HuH-7 (cell line): ENCODE measurements at places on chromosomes 4 and X.

DNA sequence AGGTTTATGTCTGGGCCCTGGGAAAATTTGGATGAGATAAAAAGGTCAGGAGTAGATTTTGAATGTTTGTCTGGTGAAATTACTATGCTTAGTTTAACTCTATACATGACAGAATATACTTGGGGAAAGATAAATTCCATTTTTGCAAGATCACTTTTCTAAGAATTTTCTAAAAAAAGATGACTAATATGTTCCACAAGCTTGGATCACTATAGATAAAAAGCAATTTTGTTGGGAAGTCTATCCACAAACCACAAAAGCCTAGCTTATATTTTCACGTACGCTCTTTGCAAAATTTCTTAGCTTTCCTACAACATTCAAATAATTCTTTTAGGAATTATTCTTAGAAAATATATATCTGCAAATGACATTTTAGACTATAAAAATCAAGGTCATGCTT, 20.6 kb upstream of the COQ2 start:
- DNase-seq = no peak

DNA sequence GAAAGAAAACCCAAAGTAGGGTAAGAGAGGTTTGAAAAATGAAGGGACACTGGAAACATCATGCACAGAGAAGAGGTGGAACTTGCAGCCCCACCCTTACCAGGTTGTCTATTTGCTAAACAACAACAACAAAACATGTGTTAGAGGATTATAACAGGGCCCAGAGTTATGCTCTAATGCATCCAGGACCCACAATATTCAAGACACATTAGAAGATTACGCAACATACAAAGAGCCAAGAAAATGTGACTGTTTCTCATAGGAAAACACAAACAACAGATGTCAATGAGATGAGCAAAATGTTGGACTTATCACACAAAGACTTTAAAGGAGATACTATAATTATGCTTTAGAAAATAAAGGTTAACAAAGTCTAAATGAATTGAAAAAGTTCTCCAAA, 128.5 kb downstream of the LRBA start:
- no peak for DNase-seq

GRCh38 chrX:120308959-120309872, 2.0 kb downstream of the TMEM255A start:
- DNase-seq = peak; percentile 56

GRCh38 chrX:24805201-24805600, 111.5 kb downstream of the POLA1 start:
- DNase-seq = no peak

- no peak for DNase-seq
Observed at GRCh38 chr4:7512428-7512827, 77.7 kb upstream of the PSAPL1 start.

DNA sequence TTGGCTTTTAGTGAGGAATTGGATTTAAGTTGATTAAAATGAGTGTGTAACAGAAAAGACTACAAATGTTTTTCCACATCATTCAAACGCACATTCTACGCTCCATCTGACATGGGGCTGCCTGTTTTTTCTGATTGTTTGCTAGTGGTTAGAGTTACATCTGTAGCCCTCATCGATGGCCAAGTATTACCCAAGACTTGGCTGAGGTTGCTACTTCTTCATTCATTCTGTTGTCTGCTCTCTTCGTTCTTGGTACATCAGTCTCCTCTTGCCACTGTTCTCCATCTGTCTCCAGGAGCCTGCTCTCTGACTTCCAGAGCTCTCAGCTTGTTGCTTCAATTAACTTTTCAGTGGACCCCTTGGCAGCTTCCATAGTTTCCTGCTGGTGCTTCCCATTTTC, 1844.6 kb upstream of the TENM3 start:
- DNase-seq = no peak

GRCh38 chr4:126766241-126766640, 866.5 kb upstream of the INTU start:
- DNase-seq = no peak

DNA sequence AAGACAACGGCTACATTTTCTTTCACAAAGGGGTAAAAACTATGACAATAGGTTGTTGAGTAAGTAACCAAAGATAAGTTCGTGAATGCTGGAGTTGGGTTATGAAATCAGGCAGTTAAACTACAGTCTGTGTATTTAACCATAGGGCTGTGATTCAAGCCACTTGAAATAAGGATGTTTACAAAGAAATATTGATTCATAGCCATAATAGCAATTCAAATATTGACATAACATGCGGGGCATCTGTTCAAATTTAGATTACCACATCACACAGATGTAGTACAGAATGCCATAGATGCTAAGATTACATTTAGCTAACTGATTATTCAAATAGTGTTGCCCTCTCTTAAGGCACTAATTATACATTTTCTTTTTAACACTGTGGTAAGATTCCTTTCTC, 364.1 kb downstream of the FSTL5 start:
- DNase-seq = peak; percentile 1

DNA sequence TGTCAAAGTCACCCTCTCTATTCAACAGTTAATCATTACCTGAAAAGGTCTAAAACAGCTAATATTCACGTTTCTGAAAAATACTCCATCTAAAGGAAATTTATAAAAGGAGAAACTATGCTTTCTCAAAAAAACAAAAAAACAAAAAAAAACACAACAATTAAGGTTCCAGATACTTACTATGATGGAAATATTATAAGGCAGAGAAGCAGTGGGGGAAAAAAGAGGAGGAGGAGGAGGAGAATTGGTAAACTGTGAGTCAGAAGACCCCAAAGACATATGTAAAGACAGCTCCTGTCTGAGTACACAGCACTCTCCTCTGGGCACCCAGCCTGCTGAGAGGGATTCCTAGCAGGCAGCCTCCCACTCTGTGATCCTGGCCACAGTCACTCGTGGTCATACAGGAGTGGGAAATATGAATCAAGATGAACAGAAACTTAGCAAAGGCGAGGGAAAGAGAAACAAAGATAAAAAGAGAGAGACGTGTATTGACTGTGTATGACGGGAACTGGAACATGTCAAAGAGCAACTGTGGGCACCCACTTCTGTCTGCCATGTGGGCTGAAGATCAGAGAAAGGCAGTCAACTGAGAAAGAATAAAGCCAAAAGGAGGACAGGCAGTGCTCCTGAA, 12.5 kb downstream of the KLHL15 start:
- DNase-seq = no peak

DNA sequence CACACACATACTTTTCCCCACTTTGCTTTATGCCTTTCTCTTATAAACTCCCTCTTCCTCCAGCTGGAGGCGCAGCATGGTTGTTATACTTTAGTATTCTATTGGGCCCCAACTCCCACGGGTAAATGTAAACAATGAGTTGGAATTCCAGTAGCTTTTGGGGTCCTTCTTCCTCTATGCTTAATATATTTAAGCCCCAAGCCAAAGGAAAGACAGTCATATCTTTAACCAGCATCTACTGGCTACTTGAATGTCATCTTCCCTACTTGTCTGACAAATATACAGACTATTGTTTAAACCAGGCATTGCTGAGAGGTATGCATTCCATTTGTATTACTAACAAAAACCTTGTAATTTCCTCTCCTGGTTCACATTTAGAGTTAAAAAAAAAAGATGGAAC, 72.9 kb downstream of the WDR19 start:
- DNase-seq = no peak
